A549 treated with RU486 at 1 μM for 4 hours (cell line): ENCODE measurements at places on chromosomes 2 and 18. TPM values are rescaled to one million over a fixed set of nuclear protein-coding genes. Genes with fewer than 3 reads are reported as not detected.

Gene AQP12A
- total RNA-seq: not detected in 5 replicates

Gene UGT1A8
- total RNA-seq: 0.06 to 0.13 TPM in 2 of 5 replicates, not detected in the others

Gene SERPINB3
- total RNA-seq: 0.09 to 0.21 TPM (median 0.14 TPM) in 3 of 5 replicates, not detected in the others

Gene PMAIP1
- total RNA-seq: 9.8 to 16.3 TPM (median 13.2 TPM) in 5 replicates

Gene GAREM1
- total RNA-seq: 2.8 to 4.2 TPM (median 3.4 TPM) in 5 replicates

Gene ATG16L1
- total RNA-seq: 43.1 to 49.5 TPM (median 48.6 TPM) in 5 replicates
